ENCODE measurements at places on chromosomes 7 and 10.

DNA sequence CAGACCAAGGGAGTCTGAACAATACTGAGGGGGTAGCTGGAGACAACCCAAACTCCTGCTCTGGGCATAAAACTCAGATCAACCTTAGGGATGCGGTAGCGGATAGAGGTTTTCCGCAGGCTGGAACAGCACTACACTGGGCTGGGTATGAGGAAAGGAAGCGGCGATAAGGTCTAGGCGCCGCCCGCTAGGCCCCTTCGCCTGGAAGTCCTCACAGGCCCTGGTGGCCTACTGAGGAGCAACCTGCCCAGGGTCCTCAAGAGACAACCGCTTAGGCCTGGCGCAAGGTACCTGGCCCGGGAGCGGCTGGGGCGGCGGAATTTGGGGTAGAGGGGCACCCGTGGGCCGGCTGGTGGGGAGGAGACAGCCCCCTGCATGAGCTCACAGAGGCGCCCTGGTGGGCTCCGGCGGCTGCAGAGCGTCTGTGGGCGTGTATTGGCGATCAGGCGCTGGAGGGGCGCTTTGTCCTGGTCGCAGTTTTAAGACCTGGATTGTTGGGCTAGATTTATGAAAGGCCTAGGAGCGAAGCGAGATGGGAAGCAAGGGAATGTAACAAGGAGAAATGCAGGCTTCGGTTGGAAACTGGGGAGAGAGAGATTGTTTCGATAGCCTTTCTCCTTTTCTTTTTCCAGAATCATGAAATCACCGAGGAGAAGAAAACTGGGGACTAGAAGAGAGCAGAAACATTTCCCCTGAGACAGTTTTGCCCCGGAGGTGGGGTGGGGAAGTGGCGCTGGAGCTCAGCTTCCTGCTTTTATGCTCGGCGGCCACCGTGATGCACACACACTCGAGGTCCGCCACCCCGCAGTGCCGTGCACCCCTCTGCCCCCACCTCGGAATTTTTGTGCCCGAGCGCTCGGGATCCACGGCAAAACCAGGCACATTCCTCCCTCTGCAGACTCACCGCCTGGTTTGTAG, 2.4 kb upstream of the NKX2-3 start:
- DNase-seq: no peak

DNA sequence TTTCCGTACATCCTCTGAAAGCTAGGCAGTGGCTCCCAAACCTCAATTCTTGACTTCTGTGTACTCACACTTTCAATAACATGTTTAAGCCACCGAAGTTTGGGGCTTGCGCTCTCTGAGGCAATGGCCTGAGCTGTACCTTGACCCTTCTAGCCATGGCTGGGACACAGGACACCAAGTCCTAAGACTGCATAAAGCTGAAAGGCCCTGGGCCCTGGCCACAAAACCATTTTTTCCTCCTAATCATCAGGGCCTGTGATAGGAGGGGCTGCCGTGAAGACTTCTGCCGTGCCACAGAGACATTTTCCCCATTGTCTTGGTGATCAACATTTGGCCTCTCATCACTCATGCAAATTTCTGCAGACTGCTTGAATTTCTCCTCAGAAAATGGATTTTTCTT, 216.5 kb upstream of the TEX47 start:
- DNase-seq: no peak

GRCh38 chr7:37432281-37432920, 16.3 kb downstream of the ELMO1 start:
- no peak for DNase-seq

- no peak for DNase-seq
These were observed 147.8 kb downstream of the NEURL1 start for GRCh38 chr10:103641326-103641725.

DNA sequence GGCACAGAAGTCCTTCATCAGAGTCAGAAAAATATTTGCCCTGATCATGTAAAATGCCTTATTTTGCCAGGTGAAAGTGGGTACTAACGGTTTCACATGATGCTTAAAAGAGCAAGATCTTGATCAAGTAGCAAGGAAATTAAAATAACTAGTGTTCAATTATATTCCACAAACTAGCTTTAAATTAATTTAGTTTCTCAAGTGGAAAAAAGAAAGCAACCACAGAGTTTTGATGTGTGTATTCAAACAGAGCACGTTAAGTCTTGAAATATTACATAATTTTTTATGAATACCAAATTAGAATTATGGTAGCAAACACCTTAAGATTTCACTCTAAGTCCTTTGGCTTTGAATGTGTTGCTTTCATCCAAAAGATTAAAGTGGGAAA, 47.3 kb downstream of the PIP4K2A start:
- DNase-seq: no peak

DNA sequence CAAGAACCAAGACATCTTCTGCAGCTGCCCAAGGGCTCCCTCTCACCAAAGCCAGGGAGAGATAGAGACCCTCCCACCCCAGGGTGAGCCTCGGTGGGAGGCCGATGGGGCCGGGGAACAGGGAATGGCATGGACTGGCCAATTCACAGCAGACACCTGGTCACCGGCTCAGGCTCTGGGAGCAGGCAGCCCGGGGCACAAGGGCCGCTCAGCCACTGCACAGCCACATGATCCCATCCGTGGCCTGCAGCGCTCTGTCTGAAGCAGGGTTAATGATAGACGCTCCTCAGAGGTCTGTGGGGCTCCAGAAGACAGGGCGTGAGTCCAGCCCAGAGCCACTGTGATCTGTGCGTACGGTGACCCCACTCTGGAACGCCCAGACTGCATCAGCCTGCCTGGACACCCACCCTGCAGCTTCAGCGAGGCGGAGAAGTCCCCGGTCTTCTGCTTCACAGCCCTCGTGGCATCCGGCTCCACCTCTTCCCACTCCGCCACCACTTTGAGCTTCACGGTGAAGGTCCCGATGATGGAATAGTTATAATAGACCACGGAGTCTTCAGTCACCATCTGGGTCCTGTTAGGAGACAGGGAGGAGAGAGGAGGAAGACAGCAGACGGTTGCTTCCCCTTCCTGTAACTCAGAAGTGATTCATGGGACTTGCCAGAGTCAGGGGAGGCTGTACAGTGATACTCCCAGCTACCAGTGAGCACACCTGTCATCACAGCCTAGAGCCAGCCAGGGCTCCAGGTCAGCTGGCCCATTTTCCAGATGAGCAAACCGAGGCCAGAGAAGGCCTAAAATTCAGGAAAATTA, 14.0 kb downstream of the TMEM130 start:
- DNase-seq: no peak

DNA sequence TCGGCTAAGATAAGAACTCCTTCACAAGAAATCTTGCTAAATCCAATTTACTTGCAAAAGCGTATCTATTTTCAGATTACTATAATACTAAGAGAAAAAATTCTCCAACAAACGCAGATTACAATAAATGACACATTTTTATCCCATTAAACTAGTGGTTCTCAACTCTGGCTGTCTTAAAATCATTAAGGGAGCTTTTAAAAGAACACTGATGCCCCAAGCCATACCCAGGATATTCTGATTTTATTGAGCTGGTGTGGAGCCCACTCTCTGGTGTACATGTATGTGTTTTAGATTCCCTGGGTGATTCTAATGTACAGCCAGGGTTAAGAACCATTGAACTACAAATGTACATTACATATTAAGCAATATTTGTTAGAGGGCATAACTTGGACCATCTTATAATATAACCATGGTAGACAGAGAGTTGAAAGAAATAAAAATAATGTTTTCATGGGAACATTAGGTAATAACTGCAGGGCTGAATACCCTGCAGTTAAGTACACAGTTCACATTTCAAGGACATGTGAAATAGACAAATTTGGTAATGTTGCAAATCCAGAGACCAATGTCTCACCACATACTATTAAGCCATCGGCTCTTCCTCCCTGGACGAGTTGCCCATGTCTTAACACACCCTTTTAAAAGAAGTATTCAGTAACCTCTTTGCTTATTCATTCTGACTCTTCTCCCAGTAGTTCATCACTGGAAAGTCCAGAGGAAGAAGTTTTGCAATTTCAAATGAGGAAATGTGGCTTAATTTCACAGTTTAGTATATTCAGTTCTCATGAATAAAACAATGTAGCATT, 6.2 kb downstream of the GSAP start:
- DNase-seq: peak; percentile 92

GRCh38 chr10:124546957-124547646, 85.5 kb downstream of the LHPP start:
- no peak for DNase-seq

DNA sequence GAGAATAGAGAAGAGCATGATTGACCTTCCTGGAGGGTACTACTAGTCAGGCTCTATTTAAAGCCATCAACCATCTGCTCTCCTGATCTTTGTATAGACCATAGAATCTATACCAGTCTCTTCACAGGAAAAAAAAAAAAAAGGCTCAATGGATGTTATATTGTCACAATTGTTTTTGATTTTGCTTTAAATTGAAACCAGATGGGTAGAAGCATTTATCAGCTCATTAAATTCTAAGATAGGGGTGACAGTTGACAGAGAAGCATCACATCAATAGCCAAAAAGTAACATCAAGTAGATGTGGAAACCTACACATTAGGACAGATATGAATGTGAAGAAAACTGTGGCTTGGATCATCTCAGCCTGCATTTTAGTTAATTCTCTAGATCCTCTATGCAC, 558.9 kb upstream of the MBL2 start:
- no peak for DNase-seq

- DNase-seq: no peak
These were observed 18.5 kb downstream of the PIK3CG start for GRCh38 chr7:106883456-106884026.

DNA sequence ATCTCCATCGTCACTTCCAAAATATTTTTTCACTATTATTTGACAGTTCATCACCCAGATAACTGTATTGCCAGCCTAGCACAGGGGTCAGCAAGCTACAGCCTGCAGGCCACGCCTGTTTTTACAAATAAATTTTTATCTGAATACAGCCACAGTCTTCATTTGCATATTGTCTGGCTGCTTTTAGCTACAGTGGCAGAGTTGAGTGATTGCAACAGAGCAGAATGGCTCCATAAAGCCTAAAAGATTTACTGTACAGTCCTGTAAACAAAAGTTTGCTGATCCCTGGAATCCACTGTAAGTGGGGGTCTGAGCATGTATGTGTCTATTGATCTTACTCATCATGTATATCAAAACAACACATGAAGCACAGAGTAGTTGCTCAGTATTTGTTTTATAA, 45.9 kb upstream of the GNAI1 start:
- DNase-seq: no peak

DNA sequence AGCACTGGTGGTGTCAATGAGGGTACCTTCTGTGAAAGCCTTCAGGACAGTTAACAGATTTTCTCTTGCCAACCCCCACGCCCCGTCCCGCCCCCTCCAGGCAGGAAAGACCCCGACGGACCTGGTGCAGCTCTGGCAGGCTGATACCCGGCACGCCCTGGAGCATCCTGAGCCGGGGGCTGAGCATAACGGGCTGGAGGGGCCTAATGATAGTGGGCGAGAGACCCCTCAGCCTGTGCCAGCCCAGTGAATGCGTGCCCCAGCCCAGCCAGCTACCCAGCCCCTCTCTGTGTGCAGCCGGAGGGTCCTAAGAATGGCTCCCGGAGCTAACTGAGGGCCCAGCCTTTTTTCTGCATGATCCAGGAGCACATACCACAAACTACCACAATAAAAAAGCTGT, 713 bp upstream of the HOGA1 start:
- no peak for DNase-seq

GRCh38 chr10:102085336-102085735, 20.2 kb downstream of the HPS6 start:
- no peak for DNase-seq

DNA sequence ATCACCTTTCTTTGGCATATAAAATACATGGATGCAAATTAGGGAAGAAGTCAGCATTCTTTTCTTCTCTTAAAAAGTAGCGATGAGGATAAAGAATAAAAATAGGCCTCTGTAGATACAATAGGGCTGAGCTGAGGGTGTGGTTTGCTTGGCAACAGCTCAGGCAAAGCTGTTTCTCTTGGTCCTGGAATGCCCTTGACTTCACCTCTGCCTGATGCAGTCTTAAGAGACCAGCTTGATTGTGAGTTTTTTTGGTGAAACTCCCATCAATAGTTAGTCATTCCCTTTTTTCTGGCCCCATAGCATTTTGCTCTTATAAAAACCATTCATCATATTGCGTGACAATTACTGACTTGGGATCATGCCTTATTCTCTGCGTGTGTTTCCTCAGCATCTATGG, 42.1 kb upstream of the MKLN1 start:
- no peak for DNase-seq

- no peak for DNase-seq
These were observed 23.6 kb downstream of the PANK1 start for GRCh38 chr10:89621438-89621837.

DNA sequence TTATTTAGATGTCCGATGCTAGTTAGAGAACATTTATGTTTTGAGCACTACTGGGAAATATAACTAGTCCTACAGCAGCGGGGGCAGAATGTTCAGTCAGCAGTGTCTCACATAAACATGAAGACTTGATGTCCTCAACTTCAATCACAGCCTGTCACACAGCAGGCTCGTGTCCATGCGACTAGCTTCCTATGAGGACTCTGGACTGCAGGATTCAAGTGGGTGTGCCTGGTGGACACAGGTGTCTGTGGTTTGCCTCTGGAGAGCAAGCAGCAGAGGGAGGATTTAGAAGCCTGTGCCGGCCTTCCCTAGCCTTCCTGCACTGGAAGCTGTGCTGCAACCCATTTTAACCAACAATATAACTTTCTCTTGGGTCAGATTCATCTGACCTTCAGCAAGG, 30.0 kb upstream of the LANCL2 start:
- no peak for DNase-seq

DNA sequence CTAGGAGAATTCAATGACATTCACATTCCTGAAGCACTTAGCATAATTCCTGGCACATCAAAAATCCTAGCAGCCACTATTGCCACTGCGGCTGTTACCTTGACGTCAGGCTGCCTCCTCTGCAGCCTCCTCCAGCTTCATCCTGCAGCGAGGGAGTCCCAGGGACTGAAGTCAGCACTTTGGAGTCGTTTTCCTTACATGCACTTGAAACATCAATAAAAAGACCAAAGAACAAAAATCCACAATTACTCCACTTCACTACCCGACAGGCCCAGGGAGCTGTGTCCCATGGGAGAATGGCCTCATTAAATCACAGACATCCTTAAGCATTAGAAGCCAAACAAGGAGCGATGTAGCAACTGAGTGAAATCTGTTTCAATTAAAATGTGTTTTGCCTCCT, 48.6 kb upstream of the NANOS1 start:
- no peak for DNase-seq

DNA sequence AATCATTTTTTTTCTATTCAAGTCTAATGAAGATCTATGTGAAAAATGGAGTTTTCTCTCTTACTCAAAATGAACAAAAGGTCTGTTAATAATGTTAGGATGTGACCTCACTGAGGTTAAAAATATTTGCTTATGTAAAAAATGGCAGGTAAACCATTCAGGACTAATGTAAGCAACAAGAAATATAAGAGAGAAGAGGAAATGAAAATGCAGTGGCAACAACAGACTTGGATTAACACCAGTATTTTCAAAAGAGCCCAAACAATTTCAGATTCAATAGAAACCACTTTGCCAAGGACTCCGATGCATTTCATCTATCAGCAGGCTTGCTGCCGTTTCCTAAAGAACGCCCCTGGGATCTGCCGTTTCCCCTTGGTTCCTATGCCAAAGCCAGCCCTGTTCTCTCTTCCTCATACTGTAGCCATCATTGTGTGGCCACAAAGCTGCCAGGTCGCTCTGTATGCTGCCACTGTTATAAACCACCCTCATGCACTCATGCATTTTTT, 66.4 kb downstream of the MTURN start:
- no peak for DNase-seq

- DNase-seq: no peak
These were observed 158.5 kb downstream of the GALNT17 start for GRCh38 chr7:71290452-71290851.

- DNase-seq: no peak
These were observed 5.7 kb upstream of the RBM28 start for GRCh38 chr7:128349466-128349825.
